ENCODE measurements at places on chromosomes 7 and 10.

GRCh38 chr7:33055158-33055557 lies 7.4 kb downstream of the NT5C3A start:
- no peak for DNase-seq

DNA sequence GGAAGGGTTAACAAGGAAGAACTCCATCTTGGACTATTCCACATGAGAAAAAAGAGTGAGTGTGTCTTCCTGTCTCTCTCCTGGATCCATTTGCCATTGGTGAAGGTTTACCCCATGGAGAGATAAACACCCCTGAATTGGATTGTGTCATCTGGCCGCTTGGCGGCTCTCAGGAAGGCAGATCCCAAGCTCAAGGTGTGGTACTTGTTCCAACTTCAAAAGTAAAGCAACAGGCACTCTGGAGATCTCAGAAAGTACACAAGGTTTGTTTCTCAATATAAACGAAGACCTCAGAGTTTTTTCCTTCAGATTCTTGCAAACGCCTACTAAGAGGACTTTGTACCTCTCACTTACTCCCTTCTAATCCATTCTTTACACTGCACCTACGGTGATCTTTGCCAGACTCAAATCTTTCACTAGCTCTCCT lies 116.7 kb downstream of the REEP3 start:
- DNase-seq: no peak

DNA sequence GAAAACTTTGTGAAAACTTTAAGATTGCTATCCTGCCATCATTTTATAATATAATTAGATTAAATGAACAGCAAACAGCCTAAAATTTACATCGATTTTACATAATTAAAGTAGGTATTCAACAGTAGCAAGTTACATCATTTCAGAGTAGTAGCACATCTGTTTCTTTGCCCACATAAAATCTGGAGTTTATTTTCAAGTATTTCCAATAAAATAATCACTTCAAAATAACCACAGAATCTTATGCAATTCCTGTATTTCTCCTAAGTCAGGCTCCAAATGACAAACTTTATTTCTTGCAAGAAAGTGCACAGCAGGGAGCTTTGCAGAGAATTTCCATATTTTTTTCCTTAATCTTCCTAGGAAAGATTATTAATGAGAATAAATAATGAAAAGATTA lies 82.6 kb downstream of the CUBN start:
- no peak for DNase-seq

DNA sequence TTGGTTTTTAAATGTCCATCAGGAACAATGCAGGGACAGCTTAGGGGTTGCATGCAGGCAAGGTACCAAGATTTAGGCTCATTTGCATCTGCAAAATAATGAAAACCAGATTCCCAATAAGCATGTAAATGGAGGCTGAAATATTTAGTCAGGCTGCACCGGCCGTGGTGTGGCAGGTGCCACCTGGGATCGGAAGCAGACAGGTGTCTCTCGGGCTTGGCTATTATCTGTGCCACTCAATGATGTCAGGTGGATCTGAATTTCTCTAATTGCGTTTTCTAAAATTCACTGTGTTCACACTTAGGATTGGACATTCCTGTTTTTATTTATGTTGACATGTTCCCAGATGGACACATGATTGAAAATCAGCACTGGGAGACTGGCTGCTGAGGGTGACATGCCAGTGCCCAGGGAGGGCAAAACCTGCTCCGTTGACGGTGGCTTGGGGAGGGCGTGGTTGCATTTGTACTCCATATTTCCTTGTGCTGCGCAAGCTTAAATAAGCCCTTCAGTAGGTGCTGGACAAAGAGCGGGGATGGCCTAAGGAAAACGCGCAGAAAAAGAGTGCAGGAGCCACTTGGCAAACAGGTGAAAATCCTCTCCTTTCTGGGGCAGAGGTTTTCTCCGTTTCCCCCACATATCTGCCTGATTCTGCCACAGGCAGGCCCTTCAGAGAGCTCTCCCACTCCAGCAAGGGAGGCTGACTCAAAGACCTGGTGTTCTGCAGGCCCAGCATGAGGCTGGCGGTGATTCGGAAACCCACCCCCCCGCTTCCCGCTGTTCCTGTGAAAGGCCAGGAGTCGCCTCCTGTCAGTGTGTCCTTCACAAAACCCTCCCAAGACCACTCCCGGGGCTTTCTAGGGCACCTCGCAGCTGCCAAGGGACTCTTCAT lies 142.5 kb downstream of the WDR37 start:
- no peak for DNase-seq

GRCh38 chr7:66604198-66604597 lies 24.5 kb upstream of the KCTD7 start:
- DNase-seq: no peak

DNA sequence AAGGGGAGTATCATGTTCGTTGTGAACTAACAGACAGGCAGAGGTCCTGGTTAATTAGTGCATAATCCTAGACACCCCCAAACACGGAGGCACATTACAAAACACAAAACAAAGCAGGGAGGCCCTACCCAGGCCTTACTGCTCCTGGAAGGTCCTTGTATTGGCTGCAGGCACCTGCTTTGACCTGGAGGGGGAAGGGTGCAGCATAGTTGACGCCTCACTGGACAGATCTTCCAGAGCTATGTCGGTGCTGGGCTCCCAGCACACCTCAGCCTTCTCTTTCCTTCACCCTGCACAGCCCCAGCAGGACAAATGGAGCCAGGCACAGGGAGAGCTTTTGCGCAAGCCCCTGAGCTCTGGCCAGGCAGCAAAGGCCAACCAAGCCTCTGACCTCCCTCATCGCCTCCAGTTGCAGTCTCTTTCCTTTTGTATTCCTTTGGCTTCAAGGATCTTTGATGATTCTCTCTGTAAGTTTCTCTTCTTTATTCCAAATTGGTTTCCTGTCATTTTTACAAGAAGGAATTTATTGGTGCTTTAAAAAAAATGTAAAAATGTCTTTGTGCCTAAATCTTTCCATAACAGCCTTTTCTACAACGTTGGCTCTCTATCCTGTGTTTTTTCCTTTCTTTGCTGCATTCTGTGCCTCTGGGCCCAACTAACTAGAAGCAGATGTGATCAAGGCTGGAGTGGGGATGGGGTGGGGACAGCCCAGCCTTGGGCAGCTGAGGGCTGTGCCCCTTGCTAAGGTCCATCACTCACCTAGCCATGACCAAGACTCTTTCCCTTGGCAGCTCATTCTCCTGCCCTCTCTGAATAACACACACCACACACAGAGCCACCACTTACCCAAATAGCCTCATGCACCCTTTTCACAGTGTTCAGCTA lies 317.1 kb upstream of the NPVF start:
- DNase-seq: no peak

DNA sequence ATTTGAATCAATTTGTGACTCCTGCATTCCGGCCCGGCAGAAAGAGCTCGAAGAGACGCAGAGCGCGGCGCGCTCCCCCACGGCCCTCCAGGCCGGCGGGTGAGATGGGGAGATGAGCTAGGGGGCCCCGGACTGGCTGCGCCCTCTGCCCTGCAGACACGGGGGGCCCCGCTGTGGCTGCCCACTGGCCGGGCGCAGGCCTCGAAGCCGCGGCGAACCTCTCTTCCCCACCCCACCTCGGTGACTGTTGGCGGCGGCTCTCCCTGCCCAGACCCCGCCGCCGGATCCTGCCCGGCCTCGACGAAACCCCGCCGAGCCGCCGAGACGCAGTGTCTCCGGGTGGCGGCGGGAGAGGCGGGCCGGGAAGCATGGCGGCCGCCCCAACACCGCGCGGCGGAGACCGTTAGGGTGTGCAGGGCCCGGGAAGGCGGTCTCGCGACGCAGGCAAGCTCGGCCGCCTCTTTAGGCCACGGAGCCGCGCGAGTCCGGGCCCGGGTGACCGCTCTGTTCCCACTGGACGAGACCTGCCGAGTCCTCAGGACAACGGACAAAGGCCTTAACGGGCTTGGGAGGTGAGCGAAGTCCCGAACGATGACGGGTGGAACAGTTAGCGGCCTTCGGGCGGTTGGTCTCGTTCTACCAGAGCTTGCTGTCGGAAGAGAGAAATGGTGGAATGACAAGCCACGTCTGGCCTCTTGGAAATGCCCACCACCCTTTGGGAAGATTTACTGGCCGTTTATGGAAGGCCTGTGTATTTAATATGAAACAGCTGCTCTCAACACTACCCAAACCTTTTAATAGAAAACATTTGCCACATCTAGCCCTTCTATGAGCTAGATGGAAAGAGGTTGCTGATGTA lies 24.3 kb downstream of the NUP42 start:
- no peak for DNase-seq

DNA sequence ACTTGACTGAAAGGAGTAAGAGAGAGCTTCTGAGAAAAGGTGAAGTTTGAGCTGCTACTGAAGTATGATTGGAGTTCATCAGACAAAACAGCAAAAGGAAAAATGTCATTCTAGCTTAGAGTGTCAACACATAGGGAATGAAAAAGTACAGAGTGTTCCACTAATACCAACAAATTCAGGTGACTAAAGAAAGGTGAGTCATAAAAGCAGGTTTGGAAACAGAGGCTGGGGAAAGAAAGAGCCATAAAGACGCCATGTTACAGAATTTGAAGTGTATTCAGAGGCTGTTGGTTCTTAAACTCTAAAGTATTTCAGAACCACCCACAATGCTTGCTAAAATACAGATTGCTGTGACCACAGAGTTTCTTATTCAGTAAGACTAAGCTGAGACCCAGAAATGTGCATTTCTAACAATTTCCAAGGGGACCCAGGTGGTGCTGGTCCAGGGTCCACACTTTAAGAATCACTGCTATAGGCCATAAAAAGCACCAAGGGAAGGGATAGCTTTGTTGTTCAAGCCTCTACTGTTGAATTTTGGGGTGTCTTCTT lies 143.1 kb downstream of the ELAPOR2 start:
- no peak for DNase-seq

DNA sequence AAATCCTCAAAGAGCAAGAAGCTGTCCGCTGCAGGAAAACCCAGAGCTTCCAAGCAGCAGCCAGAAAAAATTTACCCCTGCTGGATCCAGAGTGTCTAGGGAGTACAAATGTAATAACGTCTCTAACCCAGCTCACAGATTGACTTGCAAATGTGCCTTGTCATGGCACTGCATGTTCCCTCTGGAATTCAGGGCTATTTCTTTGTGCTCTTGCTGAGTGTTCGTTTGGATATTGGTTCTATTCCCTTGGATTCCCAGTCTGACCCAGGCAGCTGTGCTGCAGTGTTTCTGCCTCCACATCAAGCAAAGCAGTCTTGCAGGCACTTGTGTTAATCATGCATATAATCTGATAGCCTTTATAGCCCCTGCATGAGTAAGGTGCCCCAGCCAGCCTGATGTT lies 209.9 kb upstream of the GHITM start:
- DNase-seq: no peak

GRCh38 chr7:132270517-132270916 lies 305.8 kb downstream of the PLXNA4 start:
- no peak for DNase-seq

- DNase-seq: no peak
Measured at GRCh38 chr7:2172311-2173188, 60.2 kb downstream of the MAD1L1 start.

- no peak for DNase-seq
Measured at GRCh38 chr7:91846436-91846835, 34.1 kb downstream of the MTERF1 start.

DNA sequence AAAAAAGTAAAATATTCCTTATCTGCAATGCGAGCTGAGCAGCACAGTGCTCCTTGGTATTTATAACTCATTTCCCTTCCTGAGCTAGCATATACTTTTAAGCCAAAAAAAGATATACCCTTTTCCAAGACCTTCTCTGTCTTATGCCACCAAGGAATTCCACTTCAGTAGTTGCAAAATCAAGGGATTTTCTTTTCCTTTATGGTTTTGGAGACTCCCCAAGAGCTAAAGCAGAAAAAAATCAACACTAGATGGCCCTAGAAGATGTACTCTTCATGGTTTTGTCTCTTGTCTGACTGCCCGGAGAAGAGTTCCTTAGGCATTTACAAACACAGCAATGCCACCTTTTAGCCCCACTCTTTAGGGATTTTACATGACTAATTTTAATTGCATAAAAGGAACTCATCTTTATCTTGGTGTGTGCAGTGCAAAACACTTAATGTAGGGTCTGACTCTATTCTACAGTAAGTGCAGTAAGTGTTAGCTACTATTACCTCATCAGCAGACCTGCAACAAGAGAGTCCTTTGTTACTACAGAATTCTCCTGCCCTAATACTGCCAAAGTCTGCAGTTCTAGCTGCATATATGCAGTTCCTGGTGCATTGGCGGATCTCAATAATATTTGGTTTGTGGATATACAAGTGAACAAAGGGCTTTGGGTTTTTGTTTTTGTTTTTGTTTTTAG lies 443.3 kb downstream of the GFRA1 start:
- no peak for DNase-seq

DNA sequence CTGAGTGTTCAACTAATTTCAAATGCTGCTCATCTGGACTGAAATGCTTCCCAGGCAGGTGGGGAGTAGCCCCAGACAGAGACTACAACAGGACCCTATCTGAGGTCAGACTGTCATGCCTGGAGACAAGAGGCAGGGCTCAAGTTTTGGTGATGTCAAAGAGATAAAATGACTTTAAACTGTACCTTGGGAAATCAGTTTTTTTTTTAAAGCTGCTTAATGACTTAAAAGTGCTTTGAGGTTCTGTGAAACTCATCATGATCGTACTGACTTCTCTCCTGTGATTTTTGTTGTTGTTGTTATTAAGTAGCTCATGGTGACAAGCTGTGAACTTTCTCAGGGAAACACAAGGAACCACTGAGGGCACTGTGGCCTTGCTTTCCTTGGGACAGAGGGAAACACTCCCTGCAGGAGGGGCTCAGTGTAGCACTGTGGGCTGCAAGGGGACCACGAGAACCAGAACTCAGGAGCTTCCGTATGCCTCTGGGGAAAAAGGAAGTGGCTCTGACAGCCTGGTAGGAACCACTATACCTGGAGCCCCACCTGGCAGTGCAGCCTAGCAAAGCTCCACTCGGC lies 9.5 kb downstream of the HIPK2 start:
- DNase-seq: no peak

DNA sequence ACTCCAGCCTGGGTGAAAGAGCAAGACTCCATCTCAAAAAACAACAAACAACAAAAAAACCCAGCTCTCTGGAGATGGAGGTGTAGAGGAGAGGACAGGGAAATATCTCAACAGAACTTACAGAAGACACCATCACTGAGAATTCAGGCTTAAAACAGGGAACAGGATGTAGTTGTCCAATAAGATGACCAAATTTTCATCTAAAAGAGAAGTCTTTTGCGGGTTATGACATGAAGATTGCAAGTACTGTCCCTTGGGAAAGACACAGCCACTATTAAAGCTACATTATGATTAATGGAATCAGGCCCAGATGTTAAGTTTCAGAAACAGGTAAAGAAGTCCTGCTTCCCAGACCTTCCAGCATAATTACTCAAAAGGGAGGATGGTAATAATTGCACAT lies 235.2 kb upstream of the NRP1 start:
- DNase-seq: no peak

Measured in MV-4-11 (cell line).